Endothelial cell of umbilical vein (primary cell): ENCODE measurements at places on chromosomes 2 and 18. TPM values are rescaled to one million over a fixed set of nuclear protein-coding genes. Genes with fewer than 3 reads are reported as not detected.

The NAT8 gene
- not detected in 2 replicates for total RNA-seq

DNA sequence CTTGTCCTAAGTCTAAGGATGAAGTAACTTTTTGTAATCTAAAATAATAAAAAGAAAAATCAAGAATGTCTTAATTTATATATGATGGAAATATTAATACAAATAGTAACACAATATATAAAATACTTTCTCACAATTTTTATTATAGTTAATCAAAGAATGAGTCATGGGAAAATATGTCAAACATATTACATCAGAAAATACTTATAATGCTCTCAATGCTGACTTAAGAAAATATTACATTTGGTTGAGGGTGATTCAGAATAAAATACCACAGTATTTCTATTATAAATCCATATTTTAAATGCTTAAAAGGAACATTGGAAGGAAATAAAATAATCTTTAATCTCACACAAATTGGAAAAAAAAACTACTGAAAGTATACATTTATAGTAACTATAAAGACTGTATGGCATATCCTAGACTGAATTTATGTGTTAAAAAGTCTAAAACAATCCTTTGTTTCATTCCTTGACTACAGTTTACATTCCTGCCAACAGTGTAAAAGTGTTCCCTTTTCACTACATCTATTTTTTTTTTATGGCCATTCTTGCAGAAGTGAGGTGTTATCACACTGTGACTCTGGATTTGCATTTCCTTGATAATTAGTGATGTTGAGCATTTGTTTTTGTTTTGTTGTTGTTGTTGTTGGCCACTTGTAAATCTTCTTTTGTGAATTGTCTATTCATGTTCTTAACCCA, 1573.5 kb upstream of the ACVR2A start:
- no peak for DNase-seq

The TUBA3D gene
- not detected in 2 replicates for total RNA-seq

- DNase-seq: no peak
Measured at GRCh38 chr2:233821196-233821595, 33.1 kb downstream of the HJURP start.

The VAPA gene
- 163 TPM in 2 replicates for total RNA-seq

GRCh38 chr2:172256886-172257285, 154.2 kb upstream of the DLX2 start:
- no peak for DNase-seq

- DNase-seq: no peak
Measured at GRCh38 chr2:229287823-229288222, 16.7 kb upstream of the PID1 start.

DNA sequence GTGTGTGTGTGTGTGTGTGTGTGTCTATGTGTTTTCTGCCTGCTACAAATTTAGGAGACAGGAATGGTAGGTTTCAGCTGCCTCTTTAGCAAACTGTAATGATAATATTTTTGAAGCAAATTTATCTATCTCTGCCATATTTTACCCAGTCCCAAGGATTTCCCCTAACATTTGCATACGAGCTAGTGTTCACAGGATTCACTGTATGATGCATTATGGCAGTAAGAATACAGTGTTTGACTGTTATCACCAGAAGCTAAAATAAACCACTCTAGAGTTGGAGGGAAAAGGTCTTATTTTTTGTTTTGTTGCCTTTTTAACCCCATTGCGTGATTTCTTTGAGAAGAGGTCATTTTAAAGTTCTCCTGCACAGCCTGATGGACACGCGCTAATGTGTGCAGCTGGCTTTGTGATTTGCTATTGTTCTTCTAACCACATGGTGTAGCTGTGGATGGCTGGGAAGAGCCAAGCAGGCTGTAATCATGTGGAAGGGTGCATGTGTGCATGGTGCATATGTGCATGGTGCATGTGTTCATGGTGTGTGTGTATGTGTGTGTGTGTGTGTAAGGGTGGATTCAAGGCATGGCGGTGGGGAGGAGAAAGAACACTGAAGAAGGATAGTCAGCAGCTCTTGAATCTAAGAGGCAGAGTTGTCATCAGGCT, 62.4 kb downstream of the PLB1 start:
- DNase-seq: no peak

The CCDC74B gene
- 1.6 and 4.8 TPM in 2 replicates for total RNA-seq

DNA sequence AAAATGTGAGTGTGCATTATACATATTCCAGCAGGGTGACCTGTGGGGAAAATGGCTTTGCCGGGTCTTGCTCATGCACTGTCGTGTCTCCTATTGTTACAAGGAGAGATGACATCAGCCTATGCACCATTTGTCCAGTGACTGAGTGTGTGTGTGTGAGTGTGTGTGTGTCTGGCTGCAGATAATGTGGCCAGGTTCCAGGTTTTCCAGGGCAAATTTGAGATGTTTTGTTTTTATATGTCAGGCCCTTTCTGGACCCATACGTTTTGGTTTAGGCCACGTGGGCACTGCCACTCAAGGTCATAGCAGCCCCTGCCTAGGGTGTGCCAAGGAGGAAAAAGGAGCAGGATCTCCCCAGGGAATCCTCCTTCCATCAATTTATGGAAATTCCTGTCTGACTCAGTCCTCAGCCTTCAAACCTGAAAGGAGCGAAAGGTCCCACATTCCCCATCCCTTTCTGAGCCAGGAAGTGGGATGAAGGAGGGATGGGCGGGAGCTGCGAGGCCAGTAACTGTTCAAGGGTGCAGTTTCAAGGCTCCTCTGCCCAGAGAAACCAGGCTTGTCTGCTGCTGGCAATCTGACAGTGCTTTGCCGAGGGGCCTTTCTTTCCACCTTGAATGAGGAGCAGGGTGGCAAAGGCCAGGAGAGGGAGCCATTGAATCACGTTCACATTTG, 93.0 kb upstream of the SMAD2 start:
- DNase-seq: peak; percentile 45

DNA sequence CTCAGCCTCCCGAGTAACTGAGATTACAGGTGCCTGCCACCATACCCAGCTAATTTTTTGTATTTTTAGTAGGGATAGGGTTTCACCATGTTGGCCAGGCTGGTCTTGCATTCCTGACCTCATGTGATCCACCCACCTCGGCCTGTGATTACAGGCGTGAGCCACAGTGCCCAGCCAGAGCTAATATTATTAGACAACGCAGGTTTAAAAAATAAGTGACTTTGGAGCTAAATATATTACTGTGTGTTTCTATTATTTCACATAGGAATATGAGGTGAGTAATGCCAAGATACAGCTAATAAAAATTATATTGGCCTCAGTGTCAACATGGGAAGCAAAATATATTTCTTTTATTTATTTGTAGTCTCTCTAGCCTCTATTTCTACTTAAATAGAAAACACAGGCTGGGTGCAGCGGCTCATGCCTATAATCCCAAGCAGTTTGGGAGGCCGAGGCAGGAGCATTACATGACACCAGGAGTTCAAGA, 120.2 kb downstream of the C2orf74 start:
- no peak for DNase-seq

GRCh38 chr18:8858888-8859511, 153.6 kb downstream of the MTCL1 start:
- no peak for DNase-seq

GRCh38 chr2:176182671-176183070, 5.8 kb upstream of the HOXD1 start:
- DNase-seq: peak; percentile 9

DNA sequence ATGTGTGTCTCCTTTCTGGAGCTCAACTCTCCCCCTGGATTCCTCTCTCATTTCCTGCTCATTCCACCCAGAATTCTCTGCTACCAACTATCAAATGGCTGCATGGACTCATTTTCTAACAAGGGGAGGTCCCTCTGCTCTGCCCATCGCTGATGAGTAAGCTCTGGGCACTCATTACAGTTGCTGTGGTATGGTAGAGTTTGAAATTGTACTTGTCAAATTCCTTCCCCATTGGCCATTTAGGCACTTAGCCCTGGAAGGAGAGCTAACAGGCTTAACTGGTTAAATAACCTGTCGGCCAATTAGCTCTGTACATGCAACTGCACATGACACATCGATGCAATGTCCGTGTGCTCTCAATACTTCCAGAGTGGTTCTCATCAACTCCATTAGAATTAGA, 20.4 kb downstream of the COL6A3 start:
- no peak for DNase-seq

GRCh38 chr2:30684996-30685395, 122.2 kb downstream of the CAPN13 start:
- DNase-seq: no peak

- no peak for DNase-seq
Measured at GRCh38 chr18:79770501-79770815, 27.3 kb upstream of the KCNG2 start.

- DNase-seq: no peak
Measured at GRCh38 chr2:88197732-88198131, 27.6 kb downstream of the THNSL2 start.

The SPP2 gene
- total RNA-seq: not detected in 2 replicates

- no peak for DNase-seq
Measured at GRCh38 chr18:3979024-3979423, 476.1 kb downstream of the DLGAP1 start.
